Activated naive CD4-positive, alpha-beta T cell treated with anti-CD3 and anti-CD28 coated beads for 36 hours (primary cell): ENCODE measurements at places on chromosomes 3 and 15. TPM values are rescaled to one million over a fixed set of nuclear protein-coding genes. Genes with fewer than 3 reads are reported as not detected.

DNA sequence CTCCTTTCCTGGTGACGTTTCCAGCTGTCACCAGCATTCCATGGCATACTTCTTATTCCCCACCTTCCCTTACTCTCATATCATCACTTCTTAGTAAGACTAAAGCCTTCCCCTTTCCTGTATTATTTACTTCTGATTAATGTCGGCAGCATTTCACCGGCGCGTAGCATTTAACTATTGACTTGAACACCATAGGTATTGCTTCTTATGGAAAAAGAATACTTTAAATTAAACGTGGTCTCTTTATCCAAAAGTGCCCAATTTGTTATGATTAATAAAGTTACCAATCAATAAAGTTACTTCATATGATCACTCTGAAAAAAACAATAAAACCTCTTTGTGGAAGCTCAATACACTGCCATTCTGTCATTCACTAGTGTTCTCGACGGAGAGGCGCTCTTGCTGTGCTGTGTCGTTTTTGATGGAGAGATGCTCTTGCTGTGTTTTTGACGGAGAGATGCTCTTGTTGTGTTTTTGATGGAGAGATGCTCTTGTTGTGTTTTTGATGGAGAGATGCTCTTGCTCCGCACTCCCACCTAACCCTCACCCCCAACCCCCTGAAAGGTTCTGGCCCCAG is 165.0 kb downstream of the XXYLT1 start:
- peak overlapping the region; percentile 22 for H3K4me3 ChIP-seq
- no peaks in the 10 kb centered on the region for H3K27me3 ChIP-seq
- H3K36me3 ChIP-seq: no peaks in the 10 kb centered on the region
- no peak overlapping the region for H3K27ac ChIP-seq
- no peaks in the 10 kb centered on the region for H3K4me1 ChIP-seq

GRCh38 chr15:74418575-74419338 is 15.0 kb downstream of the SEMA7A start:
- peaks cover 50% of the 10 kb centered on the region for H3K4me1 ChIP-seq
- no peak for DNase-seq
- H3K27ac ChIP-seq: no peak overlapping the region
- peaks cover 39% of the 10 kb centered on the region for H3K36me3 ChIP-seq
- H3K4me3 ChIP-seq: no peak overlapping the region

DNA sequence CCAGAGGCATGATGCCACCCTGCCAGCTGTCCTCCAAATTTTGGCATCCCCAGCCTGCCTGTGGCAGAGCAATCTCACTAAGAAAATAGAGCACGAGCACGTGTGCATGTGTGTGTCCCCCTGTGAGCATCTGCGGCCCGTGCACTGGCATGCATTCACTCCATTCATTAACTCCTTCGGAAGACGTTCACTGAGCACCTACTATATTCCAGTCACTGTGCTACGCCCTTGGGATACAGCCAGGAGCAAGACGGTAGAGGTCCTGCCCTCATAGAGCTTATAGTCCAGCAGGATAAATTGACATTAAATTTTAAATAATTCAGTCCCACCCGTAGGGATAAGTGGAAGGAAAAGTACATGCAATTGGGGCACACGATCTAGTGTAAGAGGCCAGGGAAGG is 40.0 kb upstream of the HES1 start:
- H3K27ac ChIP-seq: no peak overlapping the region
- no peak overlapping the region for H3K4me3 ChIP-seq
- no peak for DNase-seq
- peaks cover 19% of the 10 kb centered on the region for H3K4me1 ChIP-seq
- H3K36me3 ChIP-seq: no peaks in the 10 kb centered on the region

GRCh38 chr3:12483410-12483809 is 870 bp upstream of the TSEN2 start:
- no peak for DNase-seq
- H3K4me1 ChIP-seq: peaks cover 40% of the 10 kb centered on the region
- peak overlapping the region; percentile 82 for H3K27ac ChIP-seq
- H3K4me3 ChIP-seq: peak overlapping the region; percentile 93
- no peaks in the 10 kb centered on the region for H3K27me3 ChIP-seq

- H3K27ac ChIP-seq: no peak overlapping the region
- H3K4me3 ChIP-seq: no peak overlapping the region
- no peaks in the 10 kb centered on the region for H3K27me3 ChIP-seq
- no peak for DNase-seq
- H3K36me3 ChIP-seq: no peaks in the 10 kb centered on the region
- peaks cover 16% of the 10 kb centered on the region for H3K4me1 ChIP-seq
Observed at GRCh38 chr15:90690585-90690984, 26.6 kb upstream of the BLM start.

Gene TF
- 0.52 TPM for total RNA-seq

DNA sequence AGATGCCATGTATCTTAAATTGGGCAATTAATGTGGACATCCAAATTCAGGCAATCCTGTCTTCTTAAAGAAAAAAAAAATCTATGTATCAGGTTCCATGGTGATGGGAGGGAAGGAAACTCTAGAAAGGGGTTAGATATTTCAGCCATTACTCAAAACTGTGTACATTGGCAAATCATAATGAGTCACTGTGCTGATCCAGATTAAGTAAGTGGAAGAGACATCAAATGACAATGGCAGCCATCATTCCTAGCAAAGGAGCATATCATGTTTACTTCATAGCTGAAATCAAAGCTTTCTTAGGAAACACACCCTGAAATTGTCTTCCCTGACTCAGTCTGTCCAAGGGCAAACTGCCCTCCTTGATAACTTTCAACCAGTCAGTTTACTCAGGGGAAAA is 713.3 kb upstream of the GBE1 start:
- H3K36me3 ChIP-seq: no peaks in the 10 kb centered on the region
- H3K4me1 ChIP-seq: no peaks in the 10 kb centered on the region
- no peak overlapping the region for H3K4me3 ChIP-seq
- no peaks in the 10 kb centered on the region for H3K27me3 ChIP-seq
- H3K27ac ChIP-seq: no peak overlapping the region

Gene CYP1A2
- not detected for total RNA-seq

GRCh38 chr3:197675563-197675860 is 61.2 kb downstream of the RUBCN start:
- peaks cover 29% of the 10 kb centered on the region for H3K36me3 ChIP-seq
- H3K4me1 ChIP-seq: no peaks in the 10 kb centered on the region
- H3K4me3 ChIP-seq: no peak overlapping the region
- no peaks in the 10 kb centered on the region for H3K27me3 ChIP-seq
- H3K27ac ChIP-seq: no peak overlapping the region

- H3K36me3 ChIP-seq: no peaks in the 10 kb centered on the region
- DNase-seq: no peak
- no peaks in the 10 kb centered on the region for H3K4me1 ChIP-seq
- H3K27ac ChIP-seq: no peak overlapping the region
- H3K27me3 ChIP-seq: peaks cover 3% of the 10 kb centered on the region
Observed at GRCh38 chr15:36428102-36428845, 151.2 kb upstream of the CDIN1 start.

Gene STRIT1
- not detected for total RNA-seq
